ENCODE measurements at places on chromosomes 7 and 10.

- no peak for DNase-seq
Observed at GRCh38 chr10:85100495-85100894, 772.1 kb downstream of the CCSER2 start.

DNA sequence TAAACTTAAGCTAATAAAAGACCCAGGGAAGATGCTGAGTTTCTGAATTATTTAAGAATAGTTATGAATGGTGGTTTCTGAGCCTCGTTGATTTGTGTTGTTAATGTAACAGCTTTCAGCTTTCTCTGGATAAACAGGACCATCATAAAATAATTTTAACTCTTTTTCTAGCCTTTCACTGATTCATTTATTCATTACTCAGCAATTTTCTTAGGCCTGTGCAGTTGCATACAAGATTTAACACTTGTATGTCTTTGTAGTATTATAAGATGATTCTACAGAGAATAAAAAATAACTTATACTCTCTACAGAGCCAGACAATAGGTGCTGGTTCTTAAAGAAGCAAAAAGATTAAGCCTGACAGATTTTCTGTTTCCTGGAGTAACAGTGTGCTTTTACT is 29.3 kb downstream of the TMEM196 start:
- no peak for DNase-seq

GRCh38 chr10:43109671-43110249 is 28.5 kb upstream of the CSGALNACT2 start:
- DNase-seq = no peak

GRCh38 chr7:142598297-142598696 is 151.0 kb upstream of the PRSS1 start:
- no peak for DNase-seq

GRCh38 chr10:124259139-124259825 is 159.4 kb downstream of the OAT start:
- DNase-seq = no peak

DNA sequence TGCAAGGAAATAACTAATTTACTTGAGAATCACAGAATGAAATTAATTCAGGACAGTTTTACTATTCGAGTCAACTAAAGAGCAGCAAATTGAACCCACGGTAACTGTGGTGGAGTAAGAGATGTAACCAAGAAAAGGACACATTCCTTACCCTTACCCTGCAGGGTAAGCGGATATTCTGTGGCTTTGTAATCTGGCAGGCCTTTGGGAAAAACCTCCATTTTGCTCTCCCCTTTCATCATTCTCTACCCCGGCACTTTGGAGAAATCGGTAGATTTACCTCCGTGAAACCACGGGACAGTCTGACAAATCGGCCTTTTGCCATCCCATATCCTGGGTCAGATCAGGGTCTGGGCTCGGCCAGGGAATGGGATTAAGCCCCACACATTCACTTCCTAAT is 18.4 kb downstream of the RCC1L start:
- DNase-seq = no peak

DNA sequence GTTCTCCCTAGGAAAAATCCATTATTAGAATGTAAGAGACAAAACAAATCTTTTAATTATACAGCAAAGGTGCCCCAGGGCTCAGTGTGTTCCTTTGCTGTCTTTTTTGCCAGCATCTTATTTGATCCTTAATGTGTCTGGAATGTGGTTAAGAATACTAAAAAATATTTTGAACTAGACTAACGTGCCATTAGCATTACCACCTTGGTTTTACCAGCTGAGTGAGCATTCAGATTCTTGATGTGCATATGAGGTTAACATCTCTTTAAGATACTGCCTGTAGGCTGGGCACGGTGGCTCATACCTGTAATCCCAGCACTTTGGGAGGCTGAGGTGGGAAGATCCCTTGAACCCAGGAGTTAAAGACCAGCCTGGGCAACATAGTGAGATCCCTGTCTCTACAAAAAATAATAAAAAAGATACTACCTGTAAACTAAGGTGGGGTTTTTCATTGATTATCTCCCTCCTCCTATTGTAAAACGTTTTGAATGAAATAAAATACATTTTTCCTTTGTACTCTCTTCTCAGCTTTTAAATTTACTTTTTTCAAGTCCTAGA is 96.6 kb downstream of the CCNY start:
- no peak for DNase-seq

GRCh38 chr7:30931161-30931928 is 19.7 kb downstream of the AQP1 start:
- DNase-seq = no peak

GRCh38 chr10:77173615-77174461 is 463.8 kb downstream of the KCNMA1 start:
- DNase-seq = peak; percentile 46

DNA sequence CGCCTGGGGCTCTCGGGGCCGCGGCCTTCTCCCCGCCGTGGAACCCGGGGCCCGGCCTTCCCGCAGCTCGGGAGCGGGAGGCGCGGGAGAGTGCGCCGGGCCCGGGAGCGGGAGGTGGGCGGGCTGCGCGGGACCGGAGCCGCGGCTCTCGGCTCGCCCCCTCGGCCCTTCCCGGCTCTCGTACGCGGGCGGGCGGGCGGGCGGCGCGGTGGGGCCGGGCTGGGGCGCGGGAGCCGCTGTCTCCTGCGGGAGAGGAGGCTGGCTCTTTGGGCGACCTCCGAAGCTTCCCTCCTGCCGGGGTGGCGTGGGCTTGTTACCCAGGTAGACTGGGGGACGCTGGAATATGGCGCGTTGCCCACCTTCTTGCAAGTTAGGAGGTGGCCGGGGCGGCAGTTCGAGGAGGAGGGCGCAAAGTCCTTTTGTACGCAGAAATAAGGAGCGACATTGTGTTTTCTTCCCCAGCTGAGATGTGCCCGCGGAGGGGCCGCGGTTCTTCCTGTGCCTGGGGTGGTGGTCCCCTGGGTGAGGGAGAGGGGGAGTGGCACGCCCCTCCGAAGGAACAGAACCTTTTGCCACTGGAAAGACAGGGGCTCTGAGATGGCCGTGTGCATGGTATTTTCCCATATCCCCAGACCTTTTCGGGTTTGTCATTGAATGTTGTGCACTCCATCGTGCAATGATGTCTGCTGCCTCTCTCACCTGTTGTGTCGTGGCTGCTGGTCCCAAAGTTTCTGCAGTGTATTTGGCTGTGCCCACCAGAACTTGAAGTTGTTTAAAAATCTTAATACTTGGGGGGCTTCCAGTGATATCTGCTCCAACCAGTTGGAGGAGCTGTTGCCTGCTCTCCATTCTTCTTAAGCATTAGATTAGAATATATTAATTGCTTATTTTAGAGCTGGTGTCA is 844 bp downstream of the NRF1 start:
- peak; percentile 18 for DNase-seq

DNA sequence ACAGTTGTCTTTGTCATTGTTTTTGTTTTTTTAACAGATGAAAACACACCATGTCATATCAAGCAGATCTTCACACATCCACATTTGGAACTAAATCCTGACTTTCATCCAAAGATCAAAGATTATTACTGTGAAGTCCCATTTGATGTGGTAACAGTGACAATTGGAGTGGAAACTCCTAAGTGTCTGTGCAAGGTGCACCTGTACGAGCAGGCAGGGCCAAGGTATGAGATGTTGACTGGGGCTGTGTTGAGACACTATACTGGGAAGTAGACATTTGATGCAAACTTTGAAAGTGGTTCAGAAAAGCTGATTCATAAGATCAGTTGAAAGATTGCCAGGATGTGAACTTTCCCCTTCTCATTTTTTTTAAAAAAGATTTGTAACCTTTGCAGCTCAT is 152.3 kb downstream of the CPED1 start:
- no peak for DNase-seq

GRCh38 chr10:110445871-110446270 is 51.8 kb upstream of the DUSP5 start:
- DNase-seq = no peak

GRCh38 chr10:78617631-78618030 is 451.1 kb upstream of the ZMIZ1 start:
- DNase-seq = no peak

DNA sequence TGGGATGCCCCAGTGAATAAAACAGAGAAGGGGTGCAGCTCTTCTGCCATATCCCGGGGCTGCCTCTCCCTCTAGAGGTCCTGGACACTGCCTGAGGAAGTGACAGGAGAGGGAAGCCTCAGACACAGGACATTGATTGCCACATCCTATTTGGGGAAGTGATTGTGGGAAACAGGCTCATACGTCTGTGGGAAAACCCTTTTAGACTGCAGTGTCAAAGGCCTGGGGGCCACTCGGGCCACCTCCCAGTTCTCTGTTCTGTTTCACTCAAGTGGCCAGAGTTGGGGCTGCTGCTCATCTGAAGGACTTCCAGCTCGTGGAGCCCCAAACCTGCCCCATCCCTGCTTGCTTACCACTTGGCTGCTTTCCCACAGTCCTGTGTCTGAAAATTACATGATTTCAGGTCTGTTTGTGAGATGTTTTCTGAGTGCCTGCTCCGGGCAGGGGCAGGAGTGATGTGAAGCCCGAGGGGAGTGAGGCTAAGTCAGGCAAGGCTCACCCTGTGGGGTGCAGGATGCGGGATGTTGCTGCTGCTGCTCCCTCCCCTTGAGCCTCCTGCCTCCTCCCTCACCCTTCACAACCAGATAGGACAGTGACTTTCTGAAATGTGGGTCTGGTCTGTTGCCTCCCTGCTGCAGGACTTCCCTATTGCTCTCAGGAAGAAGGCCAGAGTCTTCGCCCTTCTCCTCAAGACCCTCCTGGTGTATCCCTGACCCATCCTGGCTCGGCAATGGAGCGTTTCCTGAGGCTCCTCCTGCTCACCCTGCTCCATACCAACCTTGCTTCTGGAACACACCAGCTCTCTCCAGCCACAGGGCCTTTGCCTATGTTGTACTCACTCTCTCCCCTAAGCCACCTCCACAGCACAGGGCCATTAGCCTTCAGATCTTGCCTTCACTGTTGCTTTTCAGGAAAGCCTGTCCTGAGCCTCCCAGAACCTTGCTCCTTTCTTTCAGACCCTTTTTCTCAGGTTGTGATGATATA is 58.4 kb downstream of the NEURL1 start:
- DNase-seq = no peak

DNA sequence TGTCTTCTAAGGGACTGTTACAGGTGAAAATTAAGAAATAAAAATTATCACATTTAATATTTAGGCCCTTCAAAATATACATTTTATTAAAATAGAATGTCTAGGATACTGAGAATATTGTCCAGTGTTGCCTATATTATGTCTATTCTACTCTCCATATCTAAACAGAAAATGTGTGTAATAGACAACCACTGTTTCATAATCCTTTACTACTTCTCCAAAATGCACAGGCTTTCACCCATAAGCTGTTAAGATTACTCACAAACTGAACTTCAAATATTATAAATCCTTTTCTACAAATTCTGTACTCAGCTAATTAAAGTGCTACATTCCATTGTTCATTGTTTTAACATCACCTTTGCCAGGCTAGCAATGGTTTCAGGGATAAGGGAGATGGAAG is 56.7 kb upstream of the TFEC start:
- no peak for DNase-seq

DNA sequence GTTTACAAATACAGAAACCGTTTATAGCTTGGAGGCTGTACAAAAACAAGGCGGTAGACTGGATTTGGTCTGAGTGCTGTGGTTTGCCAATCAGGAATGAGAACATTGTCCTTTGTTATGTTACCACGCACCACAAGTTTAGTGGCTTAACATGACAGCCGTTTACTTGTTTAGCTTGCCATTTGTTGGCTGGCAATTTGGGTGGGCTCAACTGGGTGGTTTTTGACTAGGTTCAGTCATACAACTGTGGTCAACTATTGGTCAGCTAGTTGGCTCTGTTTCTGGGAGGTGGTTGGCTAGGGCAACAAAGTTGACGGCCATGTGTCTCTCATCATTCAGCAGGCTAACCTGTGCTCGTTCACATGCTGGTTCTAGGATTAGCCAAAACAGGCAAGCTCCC is 60.1 kb upstream of the SP8 start:
- no peak for DNase-seq

DNA sequence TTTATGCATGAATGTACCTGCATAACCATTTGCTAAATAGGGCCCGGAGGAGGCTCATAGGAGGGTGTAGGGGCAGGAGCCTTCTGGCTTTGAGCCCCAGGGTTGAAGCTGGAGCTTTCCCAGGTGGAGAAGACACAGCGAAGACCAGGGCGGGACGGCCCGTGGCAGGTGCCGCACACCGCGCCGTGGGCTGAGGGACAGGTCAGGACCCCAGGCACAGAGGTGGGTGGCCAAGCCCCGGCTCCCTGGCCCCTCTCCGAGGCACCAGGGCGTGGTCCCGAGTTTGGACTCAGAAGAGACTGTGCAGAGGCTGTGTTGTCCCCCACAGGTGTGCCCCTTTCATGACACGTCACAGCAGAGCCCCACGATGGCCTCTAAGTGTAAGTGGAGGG is 56.5 kb downstream of the PWWP2B start:
- no peak for DNase-seq

DNA sequence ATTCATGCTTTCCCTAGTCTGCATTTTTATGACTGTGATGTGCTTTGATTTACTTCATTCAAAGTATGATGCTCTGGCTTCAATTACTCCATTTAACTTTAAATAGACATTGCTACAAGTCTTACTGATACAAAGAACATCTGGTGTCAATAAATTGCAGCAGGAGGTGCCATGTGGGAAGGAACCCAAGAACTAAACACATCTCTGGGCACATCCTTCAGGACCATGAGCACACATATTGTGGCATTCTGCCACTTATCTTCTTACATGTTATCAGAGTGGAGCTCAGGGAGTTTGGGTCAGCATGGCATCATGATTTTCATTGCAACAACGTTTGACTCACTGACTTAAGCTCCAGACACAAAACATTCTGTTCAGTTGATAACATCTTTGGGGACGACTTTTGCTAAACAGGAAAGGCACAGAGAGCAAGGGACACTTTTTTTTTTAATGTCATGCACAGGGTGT is 227.0 kb downstream of the DKK1 start:
- DNase-seq = no peak

GRCh38 chr10:48247680-48248079 is 26.8 kb downstream of the FRMPD2 start:
- no peak for DNase-seq

GRCh38 chr7:133983685-133984419 is 143.3 kb upstream of the LRGUK start:
- DNase-seq = no peak

DNA sequence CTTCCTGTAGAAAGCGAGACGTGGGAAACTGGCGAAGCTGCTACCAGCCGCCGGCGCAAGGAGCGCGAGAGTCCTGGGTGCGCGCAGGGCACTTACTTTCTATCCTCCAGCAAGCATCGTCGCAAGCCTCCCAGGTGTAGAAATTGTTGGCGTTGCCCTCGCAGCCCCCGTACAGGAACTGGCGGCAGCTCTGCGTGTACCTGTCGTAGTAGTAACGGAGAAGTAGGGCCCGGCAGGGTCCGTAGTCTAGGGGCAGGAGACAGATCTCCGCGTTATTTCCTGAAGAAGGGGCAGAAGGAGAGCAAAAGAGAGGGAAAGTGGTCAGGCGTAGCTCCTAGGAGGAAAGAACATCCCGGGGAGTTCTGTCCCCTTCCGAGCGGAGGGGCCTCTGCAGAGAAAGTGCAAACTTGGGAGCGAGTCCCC is 501 bp downstream of the TFPI2 start:
- no peak for DNase-seq

All from stimulated activated naive CD4-positive, alpha-beta T cell treated with Interleukin-2 at 50 U/mL for 16 hours (primary cell).